ENCODE measurements at places on chromosomes 12 and 14.

DNA sequence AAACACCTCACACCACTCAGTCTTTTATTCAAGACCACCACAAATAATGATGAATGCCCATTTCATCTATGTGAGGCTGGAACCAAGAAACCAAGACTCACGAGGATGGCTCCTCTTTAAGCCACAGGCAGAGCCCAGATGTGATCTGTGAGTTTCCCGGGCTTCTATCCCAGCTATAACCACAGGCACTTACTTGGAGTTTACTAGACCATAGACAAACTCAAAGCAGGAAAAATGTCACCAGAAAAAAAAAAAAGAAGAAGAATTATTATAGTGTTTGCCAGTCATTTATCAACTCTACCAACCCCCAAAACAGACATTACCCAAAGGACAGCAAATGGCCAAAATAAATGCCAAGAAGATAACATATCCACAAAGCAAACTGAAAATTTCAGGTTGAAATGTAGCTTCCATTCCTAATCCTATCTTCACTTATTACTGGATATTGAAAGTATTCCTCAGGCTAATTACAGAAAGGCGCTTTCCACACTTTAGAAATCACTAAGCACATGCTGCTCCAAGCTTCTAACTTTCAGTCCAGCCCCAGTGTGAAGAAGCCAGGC lies 44.7 kb downstream of the ZFYVE1 start:
- no peak for DNase-seq

DNA sequence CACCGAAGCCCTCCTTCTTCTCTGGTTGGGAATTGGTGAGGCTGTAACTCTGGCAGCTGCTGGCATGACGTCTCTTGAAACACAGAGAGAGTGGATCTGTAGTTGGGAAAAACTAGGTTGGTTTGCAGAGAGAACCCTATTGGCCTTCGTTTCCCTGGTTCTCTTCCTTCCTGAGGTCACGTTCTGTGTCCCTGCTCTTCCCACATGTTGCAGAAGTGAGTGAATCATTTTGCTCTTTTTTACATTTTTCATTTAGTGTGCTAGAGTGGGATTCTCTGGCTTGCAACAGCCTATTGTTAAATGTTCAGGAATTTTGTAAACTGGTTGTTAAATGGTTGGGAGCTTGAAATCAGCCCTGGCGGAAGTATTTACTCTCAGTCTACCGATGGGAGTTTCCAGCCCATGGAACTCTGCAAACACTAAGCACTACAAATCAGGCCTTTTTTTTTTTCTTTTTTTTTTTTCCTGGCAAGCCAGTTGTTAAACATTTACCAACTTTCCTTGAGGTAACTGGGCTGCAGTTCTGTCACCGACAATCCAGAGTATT lies 26.8 kb upstream of the CKAP4 start:
- DNase-seq: peak; percentile 68

GRCh38 chr12:180445-180844 lies 33.5 kb downstream of the SLC6A12 start:
- peak; percentile 60 for DNase-seq

GRCh38 chr14:89017417-89017816 lies 193.0 kb downstream of the TTC8 start:
- no peak for DNase-seq

DNA sequence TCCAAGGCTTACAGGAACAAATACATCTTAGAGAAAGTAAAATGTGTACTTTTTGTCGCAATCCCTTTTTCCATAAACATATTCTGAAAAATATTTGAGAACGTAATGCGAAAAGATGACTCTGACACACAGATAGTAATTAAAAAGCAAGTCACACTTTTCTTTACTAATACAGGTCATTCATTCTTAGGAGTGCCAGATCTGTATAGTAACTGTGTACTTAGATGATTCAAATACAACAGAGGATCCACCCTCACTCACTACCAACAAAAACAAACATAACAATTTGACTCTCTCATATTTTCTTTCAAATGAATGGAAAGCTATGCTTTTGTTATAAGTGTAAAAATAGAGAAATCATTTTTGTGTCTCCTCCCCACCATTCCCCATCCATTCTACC lies 795.4 kb downstream of the SLC6A15 start:
- DNase-seq: no peak

DNA sequence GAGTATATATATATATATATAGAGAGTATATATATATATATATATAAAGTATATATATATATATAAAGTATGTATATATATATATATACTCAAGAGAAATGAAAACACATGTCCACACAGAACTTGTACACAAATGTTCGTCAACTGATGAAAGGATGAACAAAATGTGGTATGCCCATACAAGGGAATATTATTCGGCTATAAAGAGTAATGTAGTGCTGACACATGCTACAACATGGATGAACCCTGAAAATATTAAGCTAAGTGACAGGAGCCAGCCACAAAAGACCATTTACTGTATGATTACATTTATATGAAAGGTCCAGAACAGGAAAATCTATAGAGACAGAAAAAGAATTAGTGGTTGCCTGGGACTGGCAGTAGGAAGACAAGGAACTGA lies 19.5 kb downstream of the LIMA1 start:
- DNase-seq: no peak

DNA sequence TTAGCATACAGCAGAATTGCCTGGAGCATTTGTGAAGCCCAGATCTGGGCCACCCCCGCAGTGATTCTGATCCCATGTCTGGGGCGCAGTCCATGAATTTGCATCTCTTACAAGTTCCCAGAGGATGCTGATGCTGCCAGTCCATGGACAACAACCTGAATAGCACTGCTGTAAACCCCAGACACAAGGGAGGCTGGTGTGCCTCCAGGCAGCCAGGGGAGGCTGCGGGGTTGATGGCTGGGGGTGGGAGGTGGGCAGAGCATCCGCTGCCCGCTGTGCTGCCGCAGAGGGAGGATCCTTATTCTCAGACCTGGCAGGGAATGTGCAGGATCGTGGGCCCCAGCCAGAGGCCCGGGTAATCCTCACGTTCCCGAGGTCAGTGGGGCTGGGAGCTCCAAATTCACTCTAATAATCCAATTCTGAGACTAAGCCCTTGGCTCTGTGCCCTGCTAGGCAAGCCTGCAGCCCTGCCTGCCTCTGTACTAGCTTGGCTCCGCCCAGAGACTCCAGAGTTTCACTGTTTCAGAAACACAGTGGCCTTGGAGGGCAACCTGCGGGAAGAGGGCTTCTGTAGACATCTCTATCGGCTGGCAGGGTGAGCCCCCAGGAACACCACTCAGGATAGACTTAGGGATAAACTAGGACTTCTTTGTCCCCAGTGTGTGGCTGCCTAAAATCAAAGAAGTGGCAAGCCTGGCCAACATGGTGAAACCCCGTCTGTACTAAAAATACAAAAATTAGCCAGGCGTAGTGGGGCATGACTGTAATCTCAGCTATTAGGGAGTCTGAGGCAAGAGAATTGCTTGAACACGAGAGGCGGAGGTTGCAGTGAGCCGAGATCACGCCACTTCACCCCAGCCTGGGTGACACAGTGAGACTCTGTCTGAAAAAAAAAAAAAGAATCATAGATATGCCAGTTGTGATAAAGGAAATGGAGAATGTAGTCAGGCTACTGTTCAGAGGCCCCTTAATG lies 17.8 kb upstream of the MLEC start:
- DNase-seq: peak; percentile 60

DNA sequence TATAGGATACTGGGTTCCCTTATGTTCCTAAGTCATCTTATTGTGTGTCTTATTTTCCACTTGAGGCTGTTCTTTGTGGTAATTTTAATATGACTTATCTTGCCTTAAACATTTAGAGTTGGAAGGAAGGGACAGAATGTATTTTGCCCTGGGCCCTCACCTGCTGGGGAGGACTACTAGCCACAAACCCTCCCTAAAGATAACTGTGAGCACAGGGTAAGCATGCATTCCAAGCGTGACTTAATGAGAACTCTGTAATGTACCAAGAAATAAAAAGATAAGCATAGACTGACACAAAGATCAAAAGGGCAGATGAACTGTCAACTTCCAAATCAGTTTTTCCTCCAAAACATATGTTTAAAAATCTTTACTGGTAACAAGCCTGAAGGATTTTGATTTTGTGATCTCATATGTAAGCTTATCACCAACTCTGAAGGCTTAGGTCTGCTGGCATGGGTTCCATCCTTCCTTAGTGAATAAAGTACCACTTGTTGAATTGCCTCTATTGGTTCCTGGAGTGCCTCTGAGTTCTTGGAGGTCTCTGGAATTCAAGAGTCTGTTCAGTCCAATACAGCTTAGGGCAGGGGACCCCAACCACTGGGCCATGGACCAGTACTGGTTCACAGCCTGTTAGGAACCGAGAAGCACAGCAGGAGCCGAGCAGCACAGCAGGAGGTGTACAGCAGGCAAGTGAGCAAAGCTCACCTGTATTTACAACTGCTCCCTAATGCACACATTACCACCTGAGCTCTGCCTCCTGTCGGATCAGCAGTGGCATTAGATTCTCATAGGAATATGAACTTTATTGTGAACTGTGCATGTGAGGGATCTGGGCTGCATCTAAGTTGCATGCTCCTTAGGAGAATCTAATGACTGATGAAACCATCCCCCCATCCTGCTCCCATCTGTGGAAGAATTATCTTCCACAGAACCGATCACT lies 29.8 kb upstream of the NFYB start:
- DNase-seq: no peak

DNA sequence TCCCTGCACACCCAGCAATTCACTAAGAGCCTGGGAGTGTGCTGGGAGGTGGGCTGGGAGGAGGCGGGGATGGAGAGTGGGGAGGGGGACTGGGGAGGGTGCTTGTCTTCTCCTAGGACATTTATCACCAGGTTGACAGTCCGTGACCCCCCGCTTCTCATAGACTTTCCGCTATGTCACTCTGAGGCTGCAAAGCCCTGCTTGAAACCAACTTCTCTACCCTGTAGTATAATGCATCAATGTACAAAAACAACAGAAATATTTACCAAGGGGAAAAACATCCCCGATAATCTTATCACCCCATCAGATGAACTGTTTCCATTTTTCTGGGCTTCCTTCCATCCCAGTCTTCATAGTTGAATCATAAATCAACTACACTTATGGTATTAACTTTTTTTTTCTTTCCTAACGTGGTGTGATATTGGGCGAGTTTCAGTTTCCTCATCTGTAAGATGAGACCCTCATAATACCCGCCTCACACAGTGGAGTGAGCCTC lies 28.6 kb upstream of the BATF start:
- DNase-seq: no peak

DNA sequence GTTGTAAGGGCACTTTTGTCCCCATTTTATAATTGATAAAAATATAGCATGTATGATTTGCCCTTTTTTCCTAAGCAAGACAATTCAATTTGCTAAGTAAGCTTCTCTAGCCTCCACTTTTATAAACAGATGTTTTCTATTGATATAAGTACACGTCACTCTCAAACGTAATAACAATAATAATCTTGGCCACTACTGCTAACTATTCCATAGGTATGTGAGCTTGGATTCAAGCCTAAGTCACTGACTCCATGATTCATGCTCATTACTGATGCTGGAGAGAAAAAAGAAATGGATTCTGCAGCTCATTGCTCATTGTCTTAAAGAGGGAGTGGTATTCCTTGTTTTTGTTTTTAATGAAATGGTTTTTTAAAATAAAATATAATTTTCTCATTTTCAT lies 661.0 kb downstream of the GALC start:
- DNase-seq: no peak

DNA sequence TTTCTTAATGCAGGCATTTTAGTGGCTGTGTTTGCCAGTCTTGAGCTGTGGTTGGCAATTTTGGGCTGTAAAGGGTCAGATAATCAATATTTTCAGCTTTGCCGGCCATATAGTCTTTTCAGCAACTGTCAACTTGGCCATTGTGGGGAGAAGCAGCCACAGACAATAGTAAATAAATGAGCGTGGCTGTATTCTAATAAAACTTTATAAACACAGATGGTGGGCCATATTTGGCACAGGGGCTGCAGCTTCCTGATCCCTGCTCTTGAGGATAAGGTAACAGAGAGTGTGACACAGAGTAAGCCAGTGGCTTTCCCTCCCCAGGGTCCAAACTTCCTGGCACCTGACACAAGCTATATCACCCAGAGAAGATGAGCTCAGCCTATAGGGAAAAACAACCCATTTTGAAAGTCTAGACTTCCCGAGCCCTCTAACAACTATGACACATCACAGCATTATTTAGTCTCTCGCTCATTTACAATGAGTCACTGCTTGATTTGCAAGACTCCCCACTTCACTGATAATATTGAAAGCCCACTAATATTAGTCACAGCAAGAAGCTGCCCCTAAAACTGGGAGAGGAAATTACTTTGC lies 163.1 kb upstream of the TMPO start:
- DNase-seq: no peak

- DNase-seq: no peak
Observed at GRCh38 chr12:123120452-123121166, 30.3 kb downstream of the PITPNM2 start.

DNA sequence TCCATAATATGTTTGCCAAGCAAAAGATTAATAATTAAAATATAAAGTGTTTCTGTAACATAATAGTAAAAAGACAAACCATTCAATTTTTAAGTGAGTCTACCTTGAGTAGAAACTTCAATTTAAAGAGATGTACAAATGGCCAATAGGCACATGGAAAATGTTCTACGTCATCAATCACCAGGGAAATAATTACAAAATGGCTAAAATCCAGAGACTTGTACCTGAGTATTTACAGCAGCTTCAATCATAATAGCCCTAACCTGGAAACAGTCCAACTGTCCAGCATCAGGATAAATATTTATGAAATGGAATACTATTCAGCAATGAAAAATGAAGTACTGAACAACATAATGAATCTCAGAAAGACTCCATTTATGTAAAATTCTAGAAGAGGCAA lies 95.5 kb upstream of the FAR2 start:
- DNase-seq: no peak

- peak; percentile 23 for DNase-seq
Observed at GRCh38 chr14:68042586-68043210, 223.1 kb downstream of the RAD51B start.

DNA sequence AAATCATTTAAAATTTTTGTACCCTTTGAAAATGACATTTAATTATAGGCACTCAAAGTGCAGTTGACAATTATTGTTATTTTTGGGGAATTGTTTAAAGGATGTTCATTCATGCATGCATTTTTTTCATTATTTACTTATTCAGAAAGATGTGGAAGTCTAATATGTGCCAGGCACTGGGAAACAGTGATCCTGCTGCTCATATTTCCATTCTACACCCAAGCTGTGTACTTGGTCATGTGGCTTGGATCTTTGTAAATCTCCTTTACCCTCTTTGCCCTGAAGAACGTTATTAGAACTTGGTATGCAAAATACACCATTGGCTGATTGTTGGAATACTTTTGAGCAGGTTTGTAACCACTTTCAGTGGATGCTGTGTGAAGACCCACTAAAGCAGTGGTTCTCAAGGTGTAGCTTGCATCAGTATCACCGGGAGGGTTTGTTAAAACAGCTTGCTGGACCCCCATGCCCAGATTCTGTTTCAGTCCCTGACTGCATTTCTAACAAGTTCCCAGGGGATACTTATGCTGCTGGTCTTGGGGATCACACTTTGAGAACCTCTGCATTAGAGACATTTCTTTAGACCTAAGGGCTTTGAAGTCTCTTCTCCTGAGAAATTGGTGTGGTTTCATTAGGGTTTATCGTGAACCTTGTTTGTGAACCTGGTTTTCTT lies 47.5 kb downstream of the PRKCH start:
- no peak for DNase-seq

GRCh38 chr12:29023436-29024076 lies 125.5 kb upstream of the FAR2 start:
- no peak for DNase-seq
